ENCODE measurements at places on chromosomes 7 and 10.

GRCh38 chr10:29530112-29530976 is 104.4 kb downstream of the SVIL start:
- H3K27me3 ChIP-seq = no peaks in the 10 kb centered on the region
- H3K4me3 ChIP-seq = no peak overlapping the region
- no peak for DNase-seq
- H3K4me1 ChIP-seq = no peaks in the 10 kb centered on the region

DNA sequence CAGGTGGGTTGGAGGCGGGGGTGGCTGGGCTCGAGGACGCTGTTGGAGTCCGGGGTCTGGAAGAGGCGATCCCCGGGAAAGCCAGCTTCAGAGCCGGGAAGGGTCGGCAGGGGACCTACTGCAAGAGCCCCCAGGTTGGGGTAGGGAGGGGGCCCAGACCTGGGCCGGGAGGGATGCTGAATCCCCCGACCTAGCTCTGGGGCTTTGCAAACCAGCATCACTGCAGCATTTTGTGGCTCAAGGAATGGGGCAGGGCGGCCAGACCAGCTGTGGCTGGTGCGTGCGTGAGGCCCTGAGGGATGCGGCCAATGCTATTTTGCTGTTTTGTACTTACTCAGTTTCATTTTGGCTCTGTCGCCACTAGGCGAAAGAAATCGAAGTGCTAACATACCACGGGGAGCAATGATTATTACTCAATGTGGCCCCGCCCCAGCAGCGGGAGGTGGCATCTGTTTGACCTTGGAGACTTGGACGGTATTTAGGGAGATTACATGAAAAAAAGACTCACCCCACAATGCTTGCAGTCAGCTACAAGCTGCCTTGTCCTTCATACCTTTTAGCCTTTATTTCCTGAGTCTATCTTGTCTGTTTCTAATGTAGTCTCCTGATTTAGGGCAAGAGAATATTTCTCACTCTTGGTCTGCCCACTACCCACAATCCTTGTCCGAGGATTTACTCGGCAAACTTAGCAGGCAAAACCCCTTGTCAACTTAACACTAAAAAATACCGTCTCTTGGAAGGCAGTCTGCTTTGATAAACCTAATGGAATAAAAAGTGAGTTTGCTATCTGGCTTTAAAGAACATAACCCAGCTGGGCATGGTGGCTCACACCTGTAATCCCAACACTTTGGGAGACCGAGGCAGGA is 16.2 kb downstream of the HSPB1 start:
- H3K4me3 ChIP-seq = peak overlapping the region; percentile 81
- H3K36me3 ChIP-seq = no peaks in the 10 kb centered on the region
- H3K4me1 ChIP-seq = peaks cover 14% of the 10 kb centered on the region
- DNase-seq = peak; percentile 64

DNA sequence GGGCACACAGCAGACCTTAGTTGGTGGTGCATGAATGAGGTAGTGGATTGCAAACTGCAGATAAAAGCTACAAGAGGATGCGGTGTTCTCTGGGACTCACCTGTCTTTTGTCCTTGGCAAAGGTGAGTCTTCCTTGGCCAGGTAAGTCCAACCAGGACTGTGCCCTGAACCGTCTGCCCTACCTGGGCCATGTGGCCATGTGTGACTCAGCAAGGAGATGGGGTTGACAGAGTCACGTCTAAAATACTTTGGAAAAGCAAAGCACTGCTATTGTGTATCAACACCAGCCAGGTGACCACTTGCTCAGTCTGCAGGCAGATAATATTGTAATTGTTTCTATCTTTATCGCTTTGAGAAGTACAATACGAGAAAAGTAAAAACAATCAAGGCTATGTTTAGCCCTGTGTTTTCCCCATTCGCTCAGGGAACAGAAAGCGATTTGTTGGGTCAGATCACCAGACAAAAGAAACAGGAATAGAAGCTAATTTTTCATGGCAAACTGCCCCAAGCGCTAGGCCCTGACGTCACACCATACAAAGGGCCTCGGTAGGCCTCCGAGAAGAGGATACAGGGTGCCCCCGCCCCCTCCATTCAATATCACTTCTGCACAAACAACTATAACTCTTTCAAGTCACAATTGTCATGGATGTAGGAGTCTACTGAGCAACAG is 57.3 kb downstream of the FAM53B start:
- H3K36me3 ChIP-seq = peaks cover 12% of the 10 kb centered on the region
- no peak overlapping the region for H3K4me3 ChIP-seq
- peaks cover 53% of the 10 kb centered on the region for H3K4me1 ChIP-seq
- no peak for DNase-seq
- H3K27ac ChIP-seq = no peak overlapping the region

GRCh38 chr10:20972925-20973324 is 75.8 kb upstream of the NEBL start:
- no peaks in the 10 kb centered on the region for H3K36me3 ChIP-seq
- no peaks in the 10 kb centered on the region for H3K27me3 ChIP-seq
- H3K4me3 ChIP-seq = no peak overlapping the region
- no peak overlapping the region for H3K27ac ChIP-seq

DNA sequence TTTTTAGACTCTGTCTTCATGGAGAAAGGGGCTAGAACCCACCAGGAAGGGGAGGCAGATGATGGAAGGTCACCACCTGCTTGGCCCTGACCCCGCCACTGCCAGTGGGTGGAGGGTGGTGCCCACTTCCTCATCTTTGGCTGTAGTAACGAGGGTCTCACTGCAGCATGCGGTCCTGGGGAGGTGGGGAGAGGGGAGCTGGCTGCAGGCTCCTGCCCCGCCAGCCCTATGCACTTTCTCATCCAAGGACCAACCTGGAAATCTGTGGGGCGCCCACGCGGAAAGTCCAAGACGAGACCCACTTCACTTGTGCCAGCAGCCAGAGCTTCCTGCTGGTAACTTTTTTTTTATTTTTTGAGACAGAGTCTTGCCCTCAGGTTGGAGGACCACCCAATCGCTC is 101.0 kb downstream of the CUX1 start:
- no peaks in the 10 kb centered on the region for H3K4me1 ChIP-seq
- H3K36me3 ChIP-seq = peaks cover 10% of the 10 kb centered on the region
- no peak overlapping the region for H3K27ac ChIP-seq
- no peak for DNase-seq

GRCh38 chr7:76515999-76516443 is 5.7 kb downstream of the UPK3B start:
- no peaks in the 10 kb centered on the region for H3K36me3 ChIP-seq
- H3K27me3 ChIP-seq = no peaks in the 10 kb centered on the region
- no peak overlapping the region for H3K27ac ChIP-seq

GRCh38 chr7:50262916-50263690 is 41.4 kb upstream of the IKZF1 start:
- H3K4me3 ChIP-seq = no peak overlapping the region
- peaks cover 59% of the 10 kb centered on the region for H3K4me1 ChIP-seq
- no peak overlapping the region for H3K27ac ChIP-seq
- H3K27me3 ChIP-seq = no peaks in the 10 kb centered on the region

DNA sequence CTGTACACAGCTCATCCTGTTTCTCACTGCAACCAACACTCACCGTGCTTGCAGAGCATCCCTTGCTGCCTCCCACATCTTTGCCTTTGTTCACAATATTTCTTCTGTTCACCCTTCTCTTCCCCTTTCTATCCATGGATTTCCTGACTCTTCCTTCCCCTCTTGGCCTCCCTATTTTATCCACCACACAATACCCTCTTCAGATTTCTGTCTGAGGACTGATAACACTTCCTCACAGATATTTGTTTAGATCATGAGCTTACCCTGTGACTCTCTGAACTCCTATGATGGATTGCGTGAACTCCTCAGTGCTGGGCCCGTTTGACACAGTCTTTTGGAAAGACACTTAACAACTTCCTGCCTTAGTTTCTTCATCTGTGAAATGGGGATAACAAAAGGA is 62.8 kb upstream of the GPR158 start:
- no peaks in the 10 kb centered on the region for H3K4me1 ChIP-seq
